Fibroblast of mammary gland (primary cell): ENCODE measurements at places on chromosomes 16 and 17.

DNA sequence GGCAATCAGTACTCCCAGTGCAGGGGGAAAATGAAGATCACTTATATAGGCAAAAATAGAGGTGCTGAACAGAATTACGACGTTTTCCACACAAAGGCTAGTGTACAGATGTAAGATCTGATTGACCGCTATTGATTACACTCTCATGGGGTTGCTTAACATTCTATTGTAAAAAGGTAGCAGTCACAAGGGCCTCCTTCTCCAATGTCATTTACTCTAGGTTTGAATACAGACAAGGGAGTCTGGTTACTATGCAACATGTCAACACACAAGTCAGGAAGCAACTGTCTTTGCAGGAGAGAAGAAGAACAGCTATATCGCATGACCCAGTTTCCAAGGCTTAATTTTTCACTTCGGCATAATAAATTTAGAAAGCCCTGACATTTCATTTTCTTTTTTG, 7.9 kb downstream of the KRT37 start:
- DNase-seq: no peak

- DNase-seq: peak; percentile 62
Observed at GRCh38 chr17:49952209-49952911, 16.6 kb upstream of the DLX4 start.

DNA sequence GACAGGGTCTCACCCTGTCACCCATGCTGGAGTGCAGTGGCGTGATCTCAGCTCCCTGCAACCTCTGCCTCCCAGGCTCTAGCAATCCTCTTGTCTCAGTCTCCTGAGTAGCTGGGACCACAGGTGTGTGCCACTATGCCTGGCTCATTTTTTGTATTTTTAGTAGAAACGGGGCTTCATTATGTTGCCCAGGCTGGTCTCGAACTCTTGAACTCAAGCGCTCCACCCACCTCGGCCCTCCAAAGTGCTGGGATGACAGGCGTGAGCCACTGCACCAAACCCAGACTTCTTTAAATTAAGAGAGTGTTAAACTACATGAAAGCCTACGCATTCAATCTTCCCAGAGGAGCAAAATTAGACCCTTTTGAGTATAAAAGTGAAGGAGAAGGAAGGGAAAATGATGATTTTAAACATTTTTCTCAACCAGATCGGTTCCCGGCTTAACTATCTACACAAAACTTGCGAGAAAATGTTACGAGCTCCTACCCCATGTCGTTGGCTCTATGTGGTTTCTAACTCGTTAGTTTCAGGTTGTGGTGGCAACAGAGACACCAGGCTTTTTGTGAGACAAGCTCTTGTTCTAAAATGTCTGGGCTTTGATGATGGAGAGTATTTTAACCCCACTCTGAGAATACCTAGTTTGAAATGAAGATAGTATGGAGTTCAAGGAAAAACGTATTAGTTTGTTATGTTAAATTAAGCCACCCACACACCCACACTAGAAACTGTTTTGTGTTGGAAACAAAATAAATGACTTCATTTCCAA, 26.3 kb downstream of the STAT5B start:
- DNase-seq: no peak

- DNase-seq: no peak
Observed at GRCh38 chr17:47220531-47220999, 11.4 kb downstream of the MYL4 start.

GRCh38 chr16:53504665-53505064, 1.7 kb upstream of the AKTIP start:
- peak; percentile 83 for DNase-seq
